ENCODE measurements at places on chromosomes 5 and 9.

GRCh38 chr9:101462558-101462957 is 27.0 kb upstream of the ALDOB start:
- DNase-seq = no peak

- DNase-seq = no peak
Measured at GRCh38 chr5:163649514-163649913, 144.1 kb downstream of the MAT2B start.

- no peak for DNase-seq
Measured at GRCh38 chr5:134491841-134492442, 33.5 kb upstream of the JADE2 start.

DNA sequence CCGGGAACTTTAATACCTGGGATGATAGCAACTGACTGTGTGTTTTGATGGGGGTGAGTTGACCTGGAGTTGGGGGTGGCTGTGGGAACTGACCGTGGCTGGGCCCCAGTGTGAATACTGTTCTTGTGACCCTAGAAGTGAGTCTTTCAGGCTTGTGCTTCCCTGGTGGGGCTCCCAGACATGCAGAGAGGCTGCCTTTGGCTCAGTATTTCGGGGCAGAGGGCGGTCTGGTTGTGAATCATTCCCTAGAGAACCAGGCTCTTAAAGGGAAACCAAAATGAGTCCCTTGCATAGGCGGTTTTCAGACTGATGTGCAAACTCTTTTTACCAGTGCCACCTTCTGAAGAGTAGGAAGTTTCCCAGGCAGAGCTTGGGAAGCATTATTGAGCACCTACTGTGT is 132.1 kb downstream of the MACROH2A1 start:
- no peak for DNase-seq

DNA sequence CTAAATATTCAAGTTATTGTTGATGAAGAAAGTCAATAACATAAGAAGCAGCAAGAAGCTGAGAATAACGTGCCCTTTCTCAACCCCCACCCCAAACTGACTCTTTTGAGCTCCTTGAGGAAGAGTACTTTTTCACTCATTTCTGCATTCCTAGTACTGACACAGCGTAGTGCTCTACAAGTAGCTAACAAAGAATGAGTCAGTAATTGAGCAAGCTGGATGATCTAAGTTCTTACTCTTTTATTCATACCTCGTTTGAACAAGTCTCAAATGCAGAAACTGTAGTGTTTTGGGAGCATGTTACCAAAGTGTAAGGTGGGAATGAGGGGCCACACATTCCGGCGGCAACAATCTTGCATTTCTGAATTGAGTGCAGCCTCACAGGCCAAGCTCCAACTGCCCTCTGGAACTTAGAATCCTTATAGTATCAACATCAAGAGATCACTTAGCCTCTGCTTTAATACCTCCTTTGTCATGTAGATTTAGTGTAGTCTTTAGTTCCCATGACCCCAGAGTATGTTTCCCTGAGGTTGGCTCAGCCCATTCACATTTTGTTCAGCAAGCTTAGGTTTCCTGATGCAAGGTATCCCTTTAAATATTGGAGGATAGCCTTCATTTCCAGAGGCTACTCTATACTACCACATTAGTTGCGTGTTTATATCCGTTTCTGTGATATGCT is 152.0 kb downstream of the PRR16 start:
- peak; percentile 70 for DNase-seq

- peak; percentile 65 for DNase-seq
Measured at GRCh38 chr9:127835991-127836516, 18.4 kb downstream of the ENG start.

GRCh38 chr5:112718344-112718743 is 19.3 kb upstream of the APC start:
- DNase-seq = no peak

- peak; percentile 19 for DNase-seq
Measured at GRCh38 chr5:87302061-87302460, 34.4 kb downstream of the RASA1 start.

DNA sequence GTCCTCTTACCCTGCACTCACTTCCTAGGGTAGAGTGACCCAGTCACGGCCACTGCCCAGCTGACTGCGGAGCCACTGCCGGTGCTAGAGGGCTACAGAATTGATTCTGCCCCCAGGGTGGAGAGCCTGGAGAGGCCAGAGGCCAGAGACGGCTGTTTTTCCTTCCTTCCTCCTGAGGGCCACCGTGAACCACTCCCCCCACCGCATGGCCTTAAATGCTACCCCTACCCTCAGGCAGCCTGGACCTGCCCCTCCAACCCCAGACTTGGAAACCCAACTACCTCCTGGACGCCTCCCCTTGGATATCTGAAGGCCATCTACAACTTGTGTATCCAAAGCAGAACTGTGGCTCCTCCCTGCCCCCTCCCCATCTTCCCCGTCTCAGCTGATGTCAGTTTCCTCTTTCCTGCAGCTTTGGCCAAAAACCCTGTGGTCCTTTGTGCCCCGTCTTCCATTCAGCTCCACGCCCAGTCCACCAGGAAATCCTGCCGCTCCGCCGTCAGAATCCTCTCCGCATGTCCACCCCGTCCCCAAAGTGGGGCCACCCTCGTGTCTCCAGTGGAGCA is 16.3 kb downstream of the SH2D3C start:
- no peak for DNase-seq

DNA sequence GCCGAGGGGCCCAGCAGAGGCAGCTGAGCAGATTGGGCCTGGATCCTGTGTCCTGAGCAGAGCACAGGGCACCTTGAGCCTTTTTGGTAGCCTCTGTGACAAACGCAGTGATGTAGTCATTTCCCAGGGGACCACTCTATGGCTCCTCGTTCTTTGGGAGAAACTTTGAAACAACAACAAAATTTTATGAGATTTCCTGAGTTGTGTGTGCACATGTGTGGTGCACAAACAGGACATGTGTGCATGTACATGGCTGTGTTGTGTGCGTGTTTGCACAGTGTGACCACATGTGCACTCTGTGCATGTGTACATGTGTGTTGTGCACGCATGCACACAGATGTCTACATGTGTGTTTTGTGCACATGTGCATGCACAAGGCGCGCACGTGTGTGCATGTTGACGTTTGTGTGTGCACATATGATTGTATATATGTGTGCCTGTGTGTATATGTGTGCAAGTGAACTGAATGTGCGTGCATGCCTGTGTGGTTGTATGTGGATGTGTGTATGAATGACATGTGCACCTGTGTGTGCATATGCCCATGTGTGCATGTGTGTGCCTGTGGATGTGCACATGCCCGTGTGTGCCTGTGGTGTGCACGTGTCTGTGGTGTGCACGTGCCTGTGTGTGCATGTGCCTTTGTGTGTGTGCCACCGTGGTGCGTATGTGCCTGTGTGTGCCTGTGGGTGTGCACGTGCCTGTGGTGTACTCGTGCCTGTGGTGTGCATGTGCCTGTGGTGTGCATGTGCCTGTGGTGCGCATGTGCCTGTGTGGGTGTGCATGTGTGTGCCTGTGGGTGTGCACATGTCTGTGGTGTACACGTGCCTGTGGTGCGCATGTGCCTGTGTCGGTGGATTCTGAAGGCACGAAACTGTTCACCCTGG is 221.6 kb downstream of the CACNA1B start:
- DNase-seq = no peak

- no peak for DNase-seq
Measured at GRCh38 chr9:72509635-72510034, 11.8 kb upstream of the TMC1 start.

DNA sequence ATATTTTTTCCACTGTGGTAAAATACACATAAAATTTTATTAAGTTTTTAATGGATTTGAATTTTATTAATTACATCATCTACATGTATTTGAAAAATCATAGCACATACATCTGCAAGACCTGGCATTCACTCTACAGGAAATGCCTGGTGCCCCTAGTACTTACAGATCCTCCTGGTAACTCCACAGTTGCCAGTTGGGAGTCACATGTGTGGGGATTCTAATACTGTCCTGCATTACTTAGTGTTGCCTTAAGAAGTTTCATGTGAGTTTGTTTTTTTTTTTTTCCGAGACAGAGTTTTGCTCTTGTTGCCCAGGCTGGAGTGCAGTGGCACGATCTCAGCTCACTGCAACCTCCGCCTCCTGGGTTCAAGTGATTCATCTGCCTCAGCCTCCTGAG is 18.1 kb downstream of the KDM3B start:
- no peak for DNase-seq

DNA sequence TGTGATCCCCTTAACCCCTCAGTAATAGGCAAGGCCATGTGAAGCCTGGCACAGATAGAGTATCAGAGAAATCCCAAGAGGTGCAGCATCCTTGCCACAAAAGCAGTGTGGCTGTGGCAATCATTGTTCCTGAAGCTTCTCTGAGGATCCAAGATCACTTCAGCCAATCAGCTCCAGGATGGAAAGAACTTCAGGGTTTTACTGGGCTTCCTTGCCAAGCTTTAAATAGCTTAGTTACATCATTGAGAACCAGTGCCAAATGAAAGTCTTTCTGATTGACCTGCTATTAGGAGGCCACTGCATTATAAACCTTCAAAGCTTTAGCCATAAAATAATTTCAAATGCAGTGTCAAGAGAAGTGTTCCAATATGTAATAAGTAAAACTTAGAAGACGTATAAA is 430.6 kb downstream of the PIK3R1 start:
- peak; percentile 11 for DNase-seq

GRCh38 chr5:80854583-80854982 is 105.6 kb upstream of the RASGRF2 start:
- no peak for DNase-seq

DNA sequence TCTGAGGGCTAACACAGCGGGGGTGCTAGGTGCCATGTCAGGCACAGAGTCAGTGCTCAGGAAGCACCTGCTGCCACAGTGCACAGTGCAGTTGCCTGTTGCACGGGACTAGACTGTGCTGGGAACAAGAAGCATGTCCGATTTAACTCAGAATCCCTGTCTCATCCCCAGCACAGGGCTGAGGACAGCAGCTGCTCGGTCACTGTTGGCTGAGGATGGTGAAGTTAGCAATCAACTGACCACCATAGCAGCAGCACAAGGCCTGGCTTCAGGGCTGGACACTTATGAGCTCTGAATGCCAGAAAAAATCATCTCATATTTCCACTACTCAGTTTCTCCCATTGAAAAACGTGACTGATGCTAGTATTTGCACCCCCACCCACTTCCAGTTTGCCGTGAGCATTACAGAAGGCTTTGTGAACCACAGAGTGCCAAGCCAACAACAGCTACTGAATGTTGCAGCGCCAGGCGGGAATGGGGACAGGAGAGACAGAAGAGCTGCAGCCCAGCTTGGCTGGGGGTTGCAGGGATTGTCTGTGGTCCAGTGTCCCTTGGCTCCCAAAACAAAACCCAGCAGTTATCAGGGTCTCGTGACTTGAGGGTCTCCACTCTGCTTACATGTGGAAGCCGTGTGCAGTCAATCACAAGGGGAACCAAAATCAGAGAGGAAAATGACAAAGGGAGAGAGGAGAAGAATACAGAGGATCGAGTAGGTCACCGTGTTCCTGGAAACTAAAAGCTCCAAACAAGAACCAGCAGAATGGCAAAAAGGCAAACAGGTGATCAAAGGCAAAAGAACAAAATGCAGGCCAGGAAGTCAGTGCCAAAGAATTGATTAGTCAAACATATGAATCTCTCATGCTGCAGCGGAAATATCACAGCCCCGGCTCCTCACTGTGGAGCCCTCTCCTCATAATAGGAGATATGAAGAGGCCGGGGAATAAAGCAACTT is 155.6 kb downstream of the CRB2 start:
- DNase-seq = no peak

DNA sequence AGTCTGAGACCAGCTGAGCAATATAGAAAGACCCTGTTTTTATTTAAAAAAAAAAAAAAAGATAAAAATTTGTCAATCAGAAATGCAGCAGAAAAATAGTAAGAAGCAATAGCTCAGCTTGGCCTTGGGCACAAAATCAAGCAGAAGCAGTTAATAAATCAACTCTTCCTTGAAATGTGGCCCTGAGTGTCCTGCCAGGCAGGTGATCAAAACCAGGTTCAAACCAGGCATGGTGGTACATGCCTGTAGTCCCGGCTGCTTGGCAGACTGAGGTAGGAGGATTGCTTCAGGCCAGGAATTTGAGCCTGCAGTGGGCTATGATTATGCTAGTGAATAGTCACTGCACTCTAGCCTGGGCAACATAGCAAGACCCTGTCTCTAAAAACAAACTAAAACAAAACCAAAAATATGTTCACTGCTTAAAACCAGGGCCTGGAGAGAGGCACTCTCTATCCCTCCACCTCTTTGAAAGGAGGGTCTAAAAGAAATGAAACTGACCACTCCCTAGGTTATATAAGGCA is 27.9 kb upstream of the KLF9 start:
- DNase-seq = no peak

DNA sequence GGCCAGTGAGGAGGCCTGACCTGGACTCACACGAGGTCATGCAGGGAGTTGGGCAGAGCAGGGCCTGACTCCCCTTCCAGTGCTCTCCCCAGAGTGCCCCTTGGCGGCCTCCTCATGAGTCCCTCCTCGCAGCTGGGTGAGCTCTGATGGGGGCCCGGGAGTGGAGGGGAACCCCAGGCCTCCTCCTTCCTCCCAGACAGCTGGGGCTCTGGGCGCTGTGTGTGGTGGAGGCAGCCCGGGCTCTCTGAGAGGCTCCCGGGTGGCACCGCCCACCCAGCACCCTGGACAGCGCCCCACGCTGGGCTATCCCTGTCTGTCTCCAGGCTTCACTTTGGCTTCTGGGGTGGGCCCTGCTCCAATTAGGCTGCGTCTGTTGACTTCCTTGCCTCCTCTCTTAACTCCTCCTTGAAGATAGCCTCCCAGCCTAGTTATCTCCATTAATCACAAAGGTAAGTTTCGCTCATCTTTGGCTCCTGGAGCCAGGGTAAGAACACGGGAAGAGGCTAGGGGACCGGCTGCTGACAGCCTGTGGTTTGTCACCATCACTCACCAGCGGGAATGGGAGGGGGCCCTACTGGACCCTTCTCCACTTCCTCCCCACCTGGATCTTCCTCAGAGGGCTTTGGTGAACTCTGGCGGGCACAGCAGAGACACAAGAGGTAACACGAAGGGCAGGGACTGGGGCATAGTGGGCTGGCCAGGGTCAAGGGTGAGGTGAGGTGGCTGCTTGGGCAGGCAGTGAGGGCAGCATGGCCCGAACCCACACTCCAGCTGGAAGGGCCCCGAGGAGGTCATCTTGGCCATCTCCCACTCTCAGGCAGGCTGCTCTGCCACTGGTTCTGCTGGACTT is 13.1 kb downstream of the PSD2 start:
- no peak for DNase-seq

DNA sequence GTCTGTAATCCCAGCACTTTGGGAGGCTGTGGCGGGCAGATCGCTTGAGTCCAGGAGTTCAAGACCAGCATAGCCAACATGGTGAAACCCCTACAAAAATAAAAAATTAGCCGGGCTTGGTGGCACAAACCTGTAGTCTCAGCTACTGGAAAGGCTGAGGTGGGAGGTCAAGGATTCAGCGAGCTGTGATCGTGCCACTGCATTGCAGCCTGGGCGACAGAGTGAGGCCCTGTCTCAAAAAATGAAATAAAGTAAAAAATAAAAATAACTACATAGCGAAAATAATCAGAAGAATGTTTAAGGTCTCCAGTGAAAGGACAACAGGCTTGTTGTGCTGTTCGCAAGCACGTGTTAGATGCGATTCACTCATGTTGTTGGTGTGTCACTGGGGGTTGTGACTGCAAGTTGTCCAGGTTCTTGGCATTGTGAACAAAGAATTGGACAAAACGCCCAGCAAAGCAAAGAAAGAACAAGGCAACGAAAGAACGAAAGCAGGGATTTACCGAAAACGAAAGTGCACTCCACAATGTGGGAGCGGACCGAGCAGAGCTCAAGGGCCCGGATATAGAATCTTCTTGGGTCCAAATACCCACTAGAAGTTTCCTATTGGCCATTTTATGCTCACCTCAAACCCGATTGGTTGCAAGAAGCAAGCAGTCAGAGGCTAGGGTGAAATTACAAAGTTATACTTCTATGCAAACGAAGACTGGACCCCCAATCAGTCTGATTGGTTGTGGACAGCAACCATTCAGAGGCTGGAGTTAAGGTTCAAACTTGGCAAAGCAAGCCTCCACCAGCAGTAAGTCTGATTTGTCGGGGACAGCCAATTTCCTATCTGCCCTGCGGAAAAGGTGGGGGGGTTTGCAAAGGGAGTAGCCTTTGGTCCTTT is 844 bp upstream of the MCCC2 start:
- no peak for DNase-seq
